Activated CD4-positive, alpha-beta T cell treated with anti-CD3 and anti-CD28 coated beads for 36 hours (primary cell): ENCODE measurements at places on chromosomes 6 and 20. TPM values are rescaled to one million over a fixed set of nuclear protein-coding genes. Genes with fewer than 3 reads are reported as not detected.

Gene TPBG
- 0.33 TPM for total RNA-seq

Gene VGLL2
- not detected for total RNA-seq

Gene B3GALT4
- total RNA-seq: 3.5 TPM

Gene NKAIN4
- not detected for total RNA-seq

Gene CTSZ
- 29.4 TPM for total RNA-seq

Gene RIPPLY2
- total RNA-seq: not detected

- no peaks in the 10 kb centered on the region for H3K27me3 ChIP-seq
- H3K27ac ChIP-seq: peak overlapping the region; percentile 25
- peaks cover 18% of the 10 kb centered on the region for H3K4me1 ChIP-seq
- DNase-seq: peak; percentile 45
- H3K36me3 ChIP-seq: no peaks in the 10 kb centered on the region
Measured at GRCh38 chr6:129695373-129696027, 14.5 kb downstream of the ARHGAP18 start.

DNA sequence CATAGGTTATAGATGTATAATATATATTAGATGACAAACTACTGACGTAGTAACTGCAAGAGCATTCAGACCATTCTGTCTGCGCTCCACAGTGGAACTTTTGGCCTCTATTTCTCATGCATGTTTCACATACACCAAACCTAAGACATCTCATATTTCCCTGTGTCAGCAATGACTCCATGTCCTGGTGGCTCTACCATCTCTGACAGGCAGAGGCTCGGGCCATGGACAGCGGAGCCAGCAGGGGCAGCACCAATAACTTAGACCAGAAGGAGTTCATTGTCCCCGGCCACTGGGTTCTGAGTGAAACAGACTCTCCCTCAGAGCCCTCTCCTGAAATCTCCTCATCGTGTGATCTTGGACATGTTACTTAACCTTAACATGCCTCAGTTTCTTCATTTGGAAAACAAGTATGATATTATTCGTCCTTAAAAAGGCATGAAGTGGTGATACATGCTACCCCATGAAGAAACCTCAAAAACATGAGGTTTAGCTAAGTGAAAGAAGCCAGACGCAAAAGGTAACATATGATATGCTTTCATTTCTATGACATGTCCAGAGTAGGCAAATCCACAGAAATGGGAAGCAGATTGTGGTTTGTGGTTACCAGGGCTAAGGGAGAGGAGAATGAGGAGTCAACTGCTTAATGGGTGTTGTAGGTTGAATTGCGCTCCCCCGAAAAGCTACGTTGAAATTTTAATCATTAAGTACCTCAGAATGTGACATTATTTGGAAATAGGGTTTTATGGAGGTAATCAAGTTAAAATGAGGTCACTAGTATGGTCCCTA lies 564.0 kb upstream of the JARID2 start:
- no peak overlapping the region for H3K27ac ChIP-seq
- H3K27me3 ChIP-seq: no peaks in the 10 kb centered on the region
- H3K4me1 ChIP-seq: peaks cover 7% of the 10 kb centered on the region
- H3K4me3 ChIP-seq: no peak overlapping the region
- no peak for DNase-seq

GRCh38 chr6:98590136-98590681 lies 244.2 kb upstream of the POU3F2 start:
- DNase-seq: no peak
- no peak overlapping the region for H3K4me3 ChIP-seq
- H3K4me1 ChIP-seq: no peaks in the 10 kb centered on the region
- no peak overlapping the region for H3K27ac ChIP-seq
- no peaks in the 10 kb centered on the region for H3K36me3 ChIP-seq

DNA sequence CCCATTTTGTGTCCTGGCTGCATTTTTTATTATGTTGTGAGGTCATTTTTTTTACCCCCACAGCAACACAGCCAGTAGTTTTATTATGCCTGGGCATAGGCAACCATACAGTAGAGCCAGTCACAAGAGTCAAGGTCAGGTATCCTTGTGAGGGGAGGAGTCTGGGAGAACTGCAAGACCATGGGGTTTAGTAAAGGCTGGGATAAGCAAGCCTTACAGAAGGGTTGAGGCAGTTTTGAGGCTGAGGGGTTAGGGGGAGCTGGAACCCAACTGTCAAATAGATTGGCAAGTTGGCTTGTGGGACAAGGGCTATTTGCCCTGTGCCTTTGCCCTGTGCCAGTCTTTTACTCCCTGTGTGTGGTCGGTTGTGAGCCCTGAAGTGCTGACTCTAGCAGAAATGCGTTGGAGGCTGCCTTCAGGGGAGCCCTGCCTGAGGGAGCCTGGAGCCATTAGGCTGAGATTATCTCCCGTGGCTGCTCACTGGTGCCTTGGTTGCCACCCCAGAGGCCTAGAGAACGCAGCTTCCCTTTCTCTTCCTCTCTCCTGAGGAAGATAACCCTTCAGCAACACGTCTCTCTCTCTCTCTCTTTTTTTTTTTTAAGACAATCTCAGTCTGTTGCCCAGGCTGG lies 31.1 kb downstream of the RALY start:
- peaks cover 12% of the 10 kb centered on the region for H3K36me3 ChIP-seq
- H3K27me3 ChIP-seq: no peaks in the 10 kb centered on the region
- H3K4me3 ChIP-seq: no peak overlapping the region
- H3K4me1 ChIP-seq: peaks cover 72% of the 10 kb centered on the region
- DNase-seq: no peak

DNA sequence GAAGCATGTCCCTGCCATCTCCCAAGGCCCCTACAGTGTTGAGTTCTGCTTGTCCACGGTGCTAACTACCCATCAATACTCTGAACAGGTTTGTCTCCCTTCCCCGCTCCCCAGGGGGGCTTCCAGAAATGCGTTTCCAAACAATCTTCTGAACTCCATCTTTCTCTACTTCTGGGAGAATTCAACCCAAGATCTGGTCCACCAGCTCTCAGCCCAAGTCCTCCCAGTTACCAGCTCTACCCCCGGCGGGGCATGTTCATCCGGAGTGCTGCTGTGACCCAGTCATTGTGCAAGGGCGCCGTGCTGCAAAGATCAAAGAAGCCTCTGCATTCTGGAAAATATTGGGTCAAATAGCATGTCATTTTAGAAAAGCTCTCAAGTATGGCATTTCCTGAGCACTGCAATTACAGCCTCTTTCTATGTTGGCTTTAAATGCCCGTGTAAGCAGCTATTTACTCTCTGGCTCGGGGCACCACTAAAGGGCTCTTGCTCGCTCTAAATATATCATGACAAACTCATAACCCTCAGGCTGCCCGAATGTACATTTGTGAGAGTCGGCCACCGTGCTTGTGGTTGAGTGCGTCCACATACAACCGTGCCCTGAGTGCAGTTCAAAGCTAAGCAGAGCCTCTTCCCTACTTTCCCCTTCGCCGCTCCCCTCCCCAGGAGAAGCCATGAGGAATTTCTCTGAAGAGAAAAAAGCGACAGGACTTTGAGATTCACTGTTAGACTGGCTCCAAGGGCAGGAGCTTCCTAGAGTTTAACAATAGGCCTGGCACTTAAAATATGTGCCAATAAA lies 71.6 kb downstream of the BANF2 start:
- no peak overlapping the region for H3K27ac ChIP-seq
- H3K27me3 ChIP-seq: no peaks in the 10 kb centered on the region
- DNase-seq: no peak
